ENCODE measurements at places on chromosomes 1 and 21. TPM values are rescaled to one million over a fixed set of nuclear protein-coding genes. Genes with fewer than 3 reads are reported as not detected.
A peak's percentile ranks its signal among the peaks of the same experiment; 100 is the strongest.

GRCh38 chr1:1273209-1273511 is 494 bp downstream of the UBE2J2 start:
- H3K27ac ChIP-seq: peak overlapping the region; percentile 83
- H3K36me3 ChIP-seq: peaks cover 27% of the 10 kb centered on the region
- DNase-seq: no peak
- H3K4me3 ChIP-seq: peak overlapping the region; percentile 90
- H3K4me1 ChIP-seq: peaks cover 36% of the 10 kb centered on the region
- no peaks in the 10 kb centered on the region for H3K27me3 ChIP-seq

DNA sequence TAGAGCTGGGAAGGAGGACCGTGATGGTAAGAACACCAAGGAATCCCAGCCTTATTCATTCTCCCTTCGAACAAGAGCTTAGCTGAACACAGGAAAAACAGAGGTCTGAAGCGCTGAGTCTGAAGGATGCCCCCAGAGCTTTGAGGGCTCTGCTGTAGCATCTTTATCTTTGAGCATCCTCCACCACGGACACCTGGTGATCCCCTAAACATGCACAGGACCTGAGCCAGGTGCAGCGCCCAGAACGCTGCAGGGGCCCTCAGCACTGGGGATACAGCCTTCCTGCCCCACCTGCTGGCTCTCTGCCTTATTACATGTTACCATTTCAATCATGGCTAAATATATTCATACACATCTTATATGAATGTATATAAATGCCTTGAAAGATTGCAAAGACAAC is 7.7 kb upstream of the GPATCH4 start:
- H3K4me1 ChIP-seq: peaks cover 9% of the 10 kb centered on the region
- H3K36me3 ChIP-seq: no peaks in the 10 kb centered on the region
- H3K4me3 ChIP-seq: no peak overlapping the region
- H3K27ac ChIP-seq: no peak overlapping the region

- H3K4me3 ChIP-seq: peak overlapping the region; percentile 97
- H3K4me1 ChIP-seq: peaks cover 29% of the 10 kb centered on the region
- peak overlapping the region; percentile 97 for H3K27ac ChIP-seq
- peak; percentile 64 for DNase-seq
These were observed 466 bp downstream of the VPS26C start for GRCh38 chr21:37266515-37267221.

DNA sequence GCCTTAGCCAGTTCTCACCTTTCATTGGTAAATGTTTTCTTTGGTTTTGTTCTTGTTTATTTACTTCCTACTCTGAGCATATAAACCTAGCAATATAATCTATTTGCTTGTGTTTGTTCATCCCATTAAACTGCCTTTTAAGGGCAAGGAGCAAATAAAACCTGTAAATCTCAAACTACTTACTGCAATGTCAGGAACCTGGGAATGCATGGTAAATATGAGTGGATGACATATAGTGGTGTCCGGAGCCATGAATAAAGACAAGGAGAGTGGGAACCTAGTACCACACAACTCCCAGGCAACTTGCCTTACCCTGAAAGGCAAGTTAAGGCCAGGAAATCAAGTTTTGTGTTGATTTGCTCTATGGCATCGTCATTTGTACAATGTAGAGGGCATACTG is 1133.7 kb upstream of the NCAM2 start:
- H3K27me3 ChIP-seq: no peaks in the 10 kb centered on the region
- DNase-seq: no peak
- no peak overlapping the region for H3K4me3 ChIP-seq

- no peak overlapping the region for H3K27ac ChIP-seq
- H3K4me1 ChIP-seq: no peaks in the 10 kb centered on the region
- no peak for DNase-seq
- peaks cover 34% of the 10 kb centered on the region for H3K27me3 ChIP-seq
These were observed 73.6 kb downstream of the GNG12 start for GRCh38 chr1:67759692-67760029.

GRCh38 chr1:37042506-37042905 is 8.2 kb upstream of the GRIK3 start:
- no peak for DNase-seq
- no peaks in the 10 kb centered on the region for H3K36me3 ChIP-seq
- H3K27me3 ChIP-seq: peaks cover 53% of the 10 kb centered on the region
- no peak overlapping the region for H3K4me3 ChIP-seq
- H3K4me1 ChIP-seq: no peaks in the 10 kb centered on the region

GRCh38 chr1:118151312-118151937 is 33.6 kb downstream of the SPAG17 start:
- peaks cover 5% of the 10 kb centered on the region for H3K27me3 ChIP-seq
- DNase-seq: peak; percentile 24
- no peak overlapping the region for H3K4me3 ChIP-seq
- H3K36me3 ChIP-seq: no peaks in the 10 kb centered on the region
- H3K27ac ChIP-seq: no peak overlapping the region

DNA sequence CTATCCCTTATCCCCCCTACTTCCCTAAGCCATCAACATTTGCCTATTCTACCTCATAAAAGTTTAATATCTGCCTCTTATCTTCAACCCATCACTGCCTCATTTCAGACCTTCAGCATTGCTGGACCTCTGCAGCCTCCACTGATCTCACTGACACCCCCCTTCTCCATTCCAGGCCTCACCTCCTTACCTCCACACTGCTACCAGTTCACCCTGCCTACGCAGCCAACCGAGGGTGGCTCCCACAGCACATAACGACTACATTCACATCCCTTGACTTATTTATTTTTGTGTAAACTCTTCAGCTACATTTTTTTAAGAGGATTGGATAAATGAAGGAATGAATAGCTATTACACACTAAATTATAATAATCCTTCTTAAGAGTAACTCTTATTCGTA is 14.2 kb downstream of the CLCC1 start:
- no peak overlapping the region for H3K27ac ChIP-seq
- no peaks in the 10 kb centered on the region for H3K27me3 ChIP-seq
- DNase-seq: no peak
- H3K4me3 ChIP-seq: no peak overlapping the region
- peaks cover 2% of the 10 kb centered on the region for H3K4me1 ChIP-seq

DNA sequence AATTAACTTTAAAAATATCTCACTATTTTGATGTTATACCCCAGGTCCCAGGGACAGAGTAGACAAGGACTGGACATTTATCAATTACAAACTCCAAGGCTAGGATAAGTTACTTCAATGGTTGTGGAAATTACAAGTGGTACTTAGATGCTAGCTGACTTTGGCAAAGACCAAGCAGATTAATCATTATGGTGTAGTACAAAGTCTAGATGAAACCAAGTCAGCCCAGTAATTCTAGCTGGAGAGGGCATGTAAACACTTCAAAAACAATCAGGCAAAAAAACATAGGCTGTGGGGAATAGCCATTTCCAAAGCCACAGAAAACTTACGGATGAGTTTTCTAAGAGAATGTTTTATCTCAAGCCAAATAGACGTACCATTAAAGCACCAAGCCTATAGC is 124.5 kb downstream of the TSEN15 start:
- no peaks in the 10 kb centered on the region for H3K27me3 ChIP-seq

DNA sequence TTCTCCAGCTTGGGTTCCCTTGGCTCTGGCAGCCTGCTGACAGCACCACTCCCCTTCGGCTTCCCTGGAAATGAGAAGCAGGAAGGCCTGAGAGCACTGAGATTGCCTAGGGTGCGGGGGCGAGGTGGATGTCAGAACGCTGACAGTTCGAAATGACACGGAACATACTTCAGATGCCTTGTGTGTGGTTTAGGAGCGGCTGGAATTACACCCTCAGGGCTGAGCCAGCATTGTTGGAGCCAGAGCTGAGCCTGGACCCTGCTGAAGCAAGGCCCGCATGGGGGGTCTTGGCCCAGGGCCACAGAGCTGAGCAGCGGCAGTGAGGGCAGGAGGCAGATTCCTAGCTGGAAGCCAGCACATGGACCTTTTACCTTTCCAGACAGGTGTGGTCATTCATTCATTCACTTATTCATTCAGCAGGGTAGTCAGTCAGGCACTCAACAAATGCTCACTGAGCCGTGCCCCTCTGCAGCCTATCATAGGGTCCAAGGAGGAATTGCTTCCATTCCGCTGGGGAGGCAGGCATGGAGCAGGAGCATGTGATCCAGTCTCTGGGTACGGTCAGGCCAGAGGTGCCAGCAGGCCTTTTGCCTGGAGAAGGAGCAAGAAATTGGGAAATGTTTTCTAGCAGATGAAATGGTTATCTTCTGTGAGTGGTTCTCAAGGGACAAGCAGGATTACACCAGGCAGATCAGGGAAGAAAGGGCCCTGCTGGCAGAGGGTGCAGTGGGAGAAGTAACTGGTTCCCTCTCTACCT is 6.6 kb upstream of the FOXE3 start:
- no peaks in the 10 kb centered on the region for H3K4me1 ChIP-seq
- H3K27me3 ChIP-seq: peaks cover 20% of the 10 kb centered on the region
- no peak for DNase-seq
- no peak overlapping the region for H3K4me3 ChIP-seq
- H3K36me3 ChIP-seq: no peaks in the 10 kb centered on the region
- no peak overlapping the region for H3K27ac ChIP-seq

DNA sequence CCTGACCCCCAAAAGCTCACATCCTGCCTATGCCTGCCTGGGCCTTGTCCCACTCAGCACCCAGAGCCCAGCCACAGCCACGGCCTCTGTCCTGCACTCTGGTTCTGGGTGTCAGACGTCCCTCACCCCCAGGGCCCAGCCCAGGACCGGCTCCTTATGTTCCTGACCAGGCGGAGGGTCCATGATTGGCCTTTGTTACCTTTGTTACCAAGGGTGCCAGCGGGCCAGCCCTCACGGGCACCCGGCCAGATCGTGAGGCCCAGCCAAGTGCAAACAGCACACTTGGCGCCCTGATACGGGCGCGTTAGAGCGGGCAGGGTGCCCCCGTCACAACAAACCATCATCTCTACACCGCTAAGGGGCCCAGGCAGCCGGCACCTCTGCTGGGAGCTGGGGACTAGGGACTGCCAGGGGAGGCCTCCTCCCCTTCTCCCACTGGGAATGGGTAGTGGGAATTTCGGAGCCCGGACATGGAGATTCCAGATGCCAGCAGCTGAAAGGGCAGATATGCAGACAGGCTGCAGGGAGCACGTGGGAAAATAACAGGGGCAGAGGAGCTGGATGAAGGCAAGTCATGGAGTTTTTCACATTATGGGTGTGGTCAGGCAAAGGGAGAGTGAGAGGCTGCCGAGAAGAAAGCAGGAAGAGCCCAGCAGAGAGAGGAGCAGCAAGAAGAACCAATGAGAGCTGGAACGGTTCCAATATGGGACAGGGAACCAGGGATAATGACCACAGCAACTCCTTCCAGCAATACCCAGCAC is 22.1 kb downstream of the HSPG2 start:
- no peaks in the 10 kb centered on the region for H3K36me3 ChIP-seq
- no peak for DNase-seq
- H3K27ac ChIP-seq: no peak overlapping the region
- H3K4me3 ChIP-seq: no peak overlapping the region
- H3K27me3 ChIP-seq: no peaks in the 10 kb centered on the region
- peaks cover 14% of the 10 kb centered on the region for H3K4me1 ChIP-seq

- H3K27me3 ChIP-seq: no peaks in the 10 kb centered on the region
- H3K36me3 ChIP-seq: no peaks in the 10 kb centered on the region
- no peak overlapping the region for H3K27ac ChIP-seq
- H3K4me1 ChIP-seq: no peaks in the 10 kb centered on the region
- no peak for DNase-seq
These were observed 7.1 kb downstream of the BECN2 start for GRCh38 chr1:241964550-241965282.

DNA sequence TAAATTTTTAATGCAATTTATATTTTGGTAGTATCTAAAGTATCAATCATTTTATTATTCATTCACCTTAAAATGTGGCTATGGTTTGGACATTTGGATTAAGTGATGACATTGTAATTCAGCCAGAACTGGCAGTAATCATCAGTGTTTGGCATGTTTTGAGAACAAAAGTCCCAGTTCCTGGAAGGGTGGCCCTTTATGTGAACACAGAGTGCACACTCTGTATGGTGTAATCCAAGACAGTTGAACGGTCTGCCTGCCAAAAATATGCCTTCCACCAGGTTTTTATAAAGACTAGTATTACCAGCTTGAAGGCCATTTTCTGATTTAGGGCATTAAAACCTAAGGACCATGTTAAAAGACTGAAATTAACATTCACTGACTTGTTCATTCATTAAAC is 448.7 kb downstream of the LTN1 start:
- no peak overlapping the region for H3K4me3 ChIP-seq
- H3K36me3 ChIP-seq: no peaks in the 10 kb centered on the region
- H3K4me1 ChIP-seq: no peaks in the 10 kb centered on the region
- no peaks in the 10 kb centered on the region for H3K27me3 ChIP-seq

GRCh38 chr1:68107771-68108170 is 57.3 kb upstream of the DIRAS3 start:
- DNase-seq: no peak
- H3K4me1 ChIP-seq: no peaks in the 10 kb centered on the region
- H3K27me3 ChIP-seq: peaks cover 23% of the 10 kb centered on the region
- H3K27ac ChIP-seq: no peak overlapping the region

GRCh38 chr1:178025613-178026356 is 55.9 kb upstream of the SEC16B start:
- H3K36me3 ChIP-seq: no peaks in the 10 kb centered on the region
- no peak overlapping the region for H3K4me3 ChIP-seq
- no peak for DNase-seq

DNA sequence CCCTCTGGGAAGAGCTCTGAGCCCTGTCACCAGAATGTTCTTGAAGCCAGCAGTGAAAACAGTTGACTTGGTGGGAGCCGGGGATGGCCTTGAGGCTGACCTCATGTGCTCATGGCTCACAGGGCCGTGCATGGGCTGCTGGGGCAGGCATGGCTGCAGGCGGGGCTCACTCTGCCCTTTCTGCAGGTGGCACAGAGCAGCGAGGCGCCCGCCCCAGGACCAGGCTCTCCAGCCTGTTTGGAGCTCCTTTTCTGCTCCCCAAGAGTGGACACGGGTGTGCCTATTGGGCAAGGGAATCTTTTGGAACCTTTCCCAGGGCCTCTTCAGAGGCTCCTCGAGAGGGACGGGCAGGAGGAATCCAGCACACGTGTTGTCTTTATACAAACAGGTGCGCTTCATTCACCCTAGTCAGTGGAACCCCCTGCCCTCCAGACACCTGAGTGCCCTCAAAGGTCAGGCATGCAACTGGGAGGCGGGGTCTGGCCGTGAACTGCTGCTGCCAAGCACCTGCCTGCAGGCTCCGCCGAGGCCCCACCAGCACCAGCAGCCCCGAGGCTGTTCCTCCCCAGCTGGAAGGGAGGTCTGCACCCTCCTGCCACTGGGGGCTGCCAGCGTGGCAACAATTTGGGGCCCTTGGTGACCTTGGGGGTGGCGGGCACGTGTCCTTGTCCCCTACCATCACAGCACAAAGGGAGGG is 2.6 kb upstream of the TTC34 start:
- no peak overlapping the region for H3K4me3 ChIP-seq
- DNase-seq: no peak
- H3K27ac ChIP-seq: no peak overlapping the region
- no peaks in the 10 kb centered on the region for H3K36me3 ChIP-seq
- H3K4me1 ChIP-seq: peaks cover 2% of the 10 kb centered on the region

Gene ADSS2
- 67.8 TPM for total RNA-seq

Gene CFAP141
- total RNA-seq: not detected

Gene CAPZB
- 324 TPM for total RNA-seq

Gene ZFP69
- 4.6 TPM for total RNA-seq

Gene FCRL5
- total RNA-seq: 0.32 TPM

Gene MIXL1
- not detected for total RNA-seq

Measured in activated naive CD8-positive, alpha-beta T cell treated with anti-CD3 and anti-CD28 coated beads for 36 hours (primary cell).